ENCODE measurements at places on chromosomes 12 and 14. TPM values are rescaled to one million over a fixed set of nuclear protein-coding genes. Genes with fewer than 3 reads are reported as not detected.

Gene KRT82
- total RNA-seq = not detected

Gene MYO1H
- not detected for total RNA-seq

Gene IFT43
- 44.9 TPM for total RNA-seq

Gene OTX2
- not detected for total RNA-seq

Gene LALBA
- not detected for total RNA-seq

Gene SSTR1
- total RNA-seq = 1.5 TPM

Gene CISTR
- total RNA-seq = not detected

GRCh38 chr12:122022393-122023338 lies 982 bp downstream of the BCL7A start:
- no peak for DNase-seq

GRCh38 chr14:20356422-20356821 lies 13.0 kb downstream of the PARP2 start:
- no peak for DNase-seq

- no peak for DNase-seq
These were observed 87.2 kb downstream of the PAPLN start for GRCh38 chr14:73324533-73324932.
